ENCODE measurements at places on chromosomes 5 and 9.

- DNase-seq, result no peak
- no peak overlapping the region for H3K27ac ChIP-seq
- H3K36me3 ChIP-seq, result peaks cover 2% of the 10 kb centered on the region
- H3K4me1 ChIP-seq, result no peaks in the 10 kb centered on the region
- H3K27me3 ChIP-seq, result no peaks in the 10 kb centered on the region
- no peak overlapping the region for H3K4me3 ChIP-seq
Observed at GRCh38 chr5:72355706-72356299, 35.6 kb downstream of the PTCD2 start.

DNA sequence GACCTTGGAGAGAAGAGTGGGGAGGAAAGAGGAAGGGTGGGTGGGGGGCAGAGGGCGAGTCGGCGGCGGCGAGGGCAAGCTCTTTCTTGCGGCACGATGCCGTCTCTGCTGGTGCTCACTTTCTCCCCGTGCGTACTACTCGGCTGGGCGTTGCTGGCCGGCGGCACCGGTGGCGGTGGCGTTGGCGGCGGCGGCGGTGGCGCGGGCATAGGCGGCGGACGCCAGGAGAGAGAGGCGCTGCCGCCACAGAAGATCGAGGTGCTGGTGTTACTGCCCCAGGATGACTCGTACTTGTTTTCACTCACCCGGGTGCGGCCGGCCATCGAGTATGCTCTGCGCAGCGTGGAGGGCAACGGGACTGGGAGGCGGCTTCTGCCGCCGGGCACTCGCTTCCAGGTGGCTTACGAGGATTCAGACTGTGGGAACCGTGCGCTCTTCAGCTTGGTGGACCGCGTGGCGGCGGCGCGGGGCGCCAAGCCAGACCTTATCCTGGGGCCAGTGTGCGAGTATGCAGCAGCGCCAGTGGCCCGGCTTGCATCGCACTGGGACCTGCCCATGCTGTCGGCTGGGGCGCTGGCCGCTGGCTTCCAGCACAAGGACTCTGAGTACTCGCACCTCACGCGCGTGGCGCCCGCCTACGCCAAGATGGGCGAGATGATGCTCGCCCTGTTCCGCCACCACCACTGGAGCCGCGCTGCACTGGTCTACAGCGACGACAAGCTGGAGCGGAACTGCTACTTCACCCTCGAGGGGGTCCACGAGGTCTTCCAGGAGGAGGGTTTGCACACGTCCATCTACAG is 760 bp downstream of the NPR3 start:
- peaks cover 23% of the 10 kb centered on the region for H3K4me1 ChIP-seq
- peak overlapping the region; percentile 79 for H3K27ac ChIP-seq
- DNase-seq, result no peak
- no peaks in the 10 kb centered on the region for H3K27me3 ChIP-seq
- peak overlapping the region; percentile 91 for H3K4me3 ChIP-seq

- peaks cover 5% of the 10 kb centered on the region for H3K4me1 ChIP-seq
- H3K27me3 ChIP-seq, result no peaks in the 10 kb centered on the region
- H3K36me3 ChIP-seq, result no peaks in the 10 kb centered on the region
- H3K27ac ChIP-seq, result no peak overlapping the region
Observed at GRCh38 chr5:134435560-134435959, 23.9 kb upstream of the CDKN2AIPNL start.

DNA sequence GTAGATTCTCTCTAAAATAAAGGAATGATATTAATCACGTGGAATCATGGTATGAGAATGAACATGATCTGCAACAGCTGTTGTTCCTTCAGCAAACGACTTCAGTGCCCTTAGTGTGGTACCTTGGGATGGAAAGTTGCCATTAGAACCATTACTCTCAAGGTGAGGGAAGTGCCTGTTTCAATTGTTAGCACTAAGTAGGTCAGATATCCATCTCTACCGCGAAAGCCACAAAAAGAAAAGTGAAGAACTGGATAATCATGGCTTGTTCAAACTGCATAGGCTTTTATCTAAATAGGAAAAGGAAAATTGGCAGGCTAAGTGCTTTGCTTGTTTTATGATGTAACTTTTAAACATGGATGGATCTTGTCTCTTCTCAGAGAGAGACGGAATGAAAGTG is 380.7 kb downstream of the MRPS30 start:
- H3K27ac ChIP-seq, result no peak overlapping the region
- no peak for DNase-seq
- no peaks in the 10 kb centered on the region for H3K4me1 ChIP-seq
- H3K27me3 ChIP-seq, result no peaks in the 10 kb centered on the region
- no peak overlapping the region for H3K4me3 ChIP-seq
- H3K36me3 ChIP-seq, result no peaks in the 10 kb centered on the region

GRCh38 chr9:115208501-115208900 is 90.5 kb upstream of the TNC start:
- DNase-seq, result no peak
- H3K36me3 ChIP-seq, result no peaks in the 10 kb centered on the region
- no peak overlapping the region for H3K27ac ChIP-seq
- no peaks in the 10 kb centered on the region for H3K27me3 ChIP-seq
- H3K4me3 ChIP-seq, result no peak overlapping the region

Measured in thoracic aorta (tissue), 2 donors.